ENCODE measurements at places on chromosomes 7 and 10. TPM values are rescaled to one million over a fixed set of nuclear protein-coding genes. Genes with fewer than 3 reads are reported as not detected.
A peak's percentile ranks its signal among the peaks of the same experiment; 100 is the strongest.

GRCh38 chr10:61021926-61022325 is 77.9 kb upstream of the RHOBTB1 start:
- DNase-seq, result no peak

DNA sequence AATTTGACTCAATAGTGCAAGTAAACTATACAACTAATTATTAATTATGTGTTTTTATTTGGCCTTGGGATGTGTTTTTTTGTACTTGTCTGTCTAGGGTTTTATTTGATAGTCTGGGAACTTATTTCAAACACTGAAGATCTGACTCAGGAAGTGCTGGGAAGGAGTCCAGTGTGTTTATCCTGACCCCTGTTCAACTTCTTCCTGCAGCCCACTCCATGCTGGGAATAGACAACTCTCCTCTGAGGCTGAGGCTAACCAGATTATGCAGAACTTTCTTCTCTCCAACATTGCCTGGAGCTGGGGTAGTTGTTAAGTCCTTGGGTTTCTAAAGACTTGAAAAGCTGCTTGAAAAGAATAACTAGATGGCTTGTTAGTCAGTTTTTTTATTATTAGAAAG is 6.9 kb downstream of the CISD1 start:
- DNase-seq, result peak; percentile 60

- peak; percentile 57 for DNase-seq
These were observed 18.7 kb upstream of the ITGA8 start for GRCh38 chr10:15738270-15738925.

DNA sequence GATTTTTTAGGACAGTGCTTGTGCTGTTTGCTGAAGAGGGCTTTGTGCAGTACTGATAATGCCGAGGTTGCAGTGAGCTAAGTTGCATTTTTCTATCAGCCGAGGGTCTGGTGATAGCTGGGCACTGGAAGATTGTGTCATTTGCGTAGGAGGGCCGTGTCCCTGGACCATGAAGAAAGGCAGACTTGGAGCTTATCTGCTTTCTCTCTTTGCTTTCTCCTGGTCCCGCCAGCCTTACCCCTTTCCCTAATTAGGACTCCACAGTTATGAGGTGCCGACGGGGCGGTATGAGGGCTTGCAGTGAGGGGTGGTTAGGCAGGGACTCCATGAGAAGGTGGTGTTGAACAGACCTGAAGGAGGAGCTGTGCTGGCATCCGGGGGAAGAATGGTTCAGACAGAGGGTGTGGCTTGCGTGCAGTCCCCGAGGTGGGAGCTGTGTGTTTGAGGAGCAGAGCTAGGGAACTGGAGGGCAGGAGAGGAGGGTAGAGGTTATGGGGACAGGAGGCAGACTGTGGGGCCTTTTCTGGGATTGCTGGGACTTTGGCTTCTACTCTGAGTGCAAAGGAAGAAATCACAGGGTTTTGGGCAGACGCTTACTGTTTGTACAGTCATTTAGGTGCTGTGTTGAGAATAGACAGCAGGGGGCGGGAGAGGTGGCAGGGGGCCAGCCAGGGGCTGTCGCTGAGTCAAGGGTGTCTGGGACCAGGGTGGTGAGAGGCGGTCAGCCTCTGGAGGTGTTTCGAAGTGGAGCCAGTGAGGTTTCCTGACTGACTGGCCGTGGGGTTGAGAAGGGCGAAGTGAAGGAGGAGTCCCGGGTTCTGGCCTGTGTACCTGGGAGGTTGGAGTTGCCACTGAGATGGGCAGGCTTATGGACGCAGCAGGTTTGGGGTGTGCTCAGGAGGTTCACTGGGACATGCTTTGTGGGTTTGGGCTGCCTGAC is 43.4 kb downstream of the PRF1 start:
- peak; percentile 57 for DNase-seq

DNA sequence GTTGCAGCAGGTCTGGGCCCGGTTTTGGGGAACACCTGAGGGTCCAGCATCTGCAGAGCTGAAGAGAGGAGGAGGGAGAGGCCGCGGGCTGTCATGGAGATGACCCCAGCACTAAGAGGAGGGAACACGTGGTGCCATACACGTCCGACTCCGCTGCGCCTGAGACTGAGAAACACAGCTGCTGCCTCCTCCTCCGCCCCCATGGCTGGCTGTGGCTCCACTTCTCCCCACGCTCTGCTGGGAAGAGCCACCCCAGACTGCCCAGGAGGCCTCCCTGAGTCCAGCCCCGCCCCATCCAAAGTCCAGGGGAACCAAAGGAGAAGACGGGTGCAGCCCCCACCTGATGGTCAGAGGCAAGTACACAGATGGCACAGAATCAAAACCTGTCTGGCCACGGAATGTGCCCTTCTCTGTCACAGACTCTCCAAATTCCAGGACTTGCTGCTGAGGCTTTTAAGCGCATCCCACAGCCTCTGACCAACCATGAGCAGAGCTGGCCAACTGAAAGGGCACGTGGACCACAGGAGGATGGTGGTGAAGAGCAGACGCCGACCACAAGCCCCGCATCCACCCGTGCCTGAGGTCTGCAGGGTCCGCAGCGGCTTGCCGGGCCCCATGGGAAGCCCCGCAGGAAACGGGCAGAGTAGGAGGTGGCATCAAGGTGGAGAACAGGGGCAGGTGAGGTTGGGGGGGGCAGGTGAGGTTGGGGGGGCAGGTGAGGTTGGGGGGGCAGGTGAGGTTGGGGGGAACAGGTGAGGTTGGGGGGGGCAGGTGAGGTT is 24.0 kb downstream of the STK32C start:
- peak; percentile 26 for DNase-seq

GRCh38 chr10:49056356-49056755 is 59.0 kb downstream of the VSTM4 start:
- peak; percentile 50 for DNase-seq

DNA sequence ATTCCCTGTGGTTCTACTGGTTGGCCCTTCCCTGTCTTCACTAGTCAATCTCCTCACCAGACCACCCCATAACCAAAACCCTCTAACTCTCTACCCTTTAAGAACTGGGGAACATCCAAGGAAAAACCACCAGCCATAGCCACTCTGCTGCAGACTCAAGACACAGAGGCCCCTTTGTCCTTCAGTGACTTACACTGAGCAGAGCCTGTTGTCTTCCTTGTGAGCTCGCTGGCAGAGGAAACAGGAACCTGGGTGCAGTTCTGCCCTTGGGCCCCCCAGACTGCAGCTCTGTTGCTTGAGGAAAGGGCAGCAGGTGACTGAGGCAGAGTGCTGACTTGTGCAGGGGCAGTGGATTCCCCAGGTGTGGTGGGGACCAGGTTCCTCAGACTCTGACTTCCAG is 30.6 kb downstream of the ZC3HAV1 start:
- no peak for DNase-seq

- peak; percentile 88 for DNase-seq
These were observed 15.3 kb downstream of the ECHDC3 start for GRCh38 chr10:11757454-11757820.

DNA sequence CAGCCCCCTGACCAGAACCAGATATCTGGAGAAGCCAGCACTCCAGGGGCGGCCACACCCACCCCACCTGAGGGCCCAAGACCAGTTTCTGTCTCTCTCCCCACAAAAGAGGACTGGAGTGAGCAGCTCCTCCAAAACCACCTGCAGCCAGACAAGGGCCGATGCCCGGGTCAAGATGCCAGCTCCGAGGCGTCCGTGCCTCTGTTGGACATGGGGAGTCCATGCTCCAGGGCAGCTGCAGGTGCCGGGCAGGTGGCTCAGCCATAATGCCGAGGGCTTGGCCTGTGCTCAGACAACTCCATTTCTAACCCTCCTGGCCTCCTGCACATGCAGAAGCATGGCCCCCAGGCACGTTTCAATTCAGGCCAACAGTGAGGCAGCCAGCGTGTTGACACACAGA is 234.6 kb downstream of the MAD1L1 start:
- DNase-seq, result no peak

- no peak for DNase-seq
These were observed 14.3 kb downstream of the PCBD1 start for GRCh38 chr10:70874061-70874460.

DNA sequence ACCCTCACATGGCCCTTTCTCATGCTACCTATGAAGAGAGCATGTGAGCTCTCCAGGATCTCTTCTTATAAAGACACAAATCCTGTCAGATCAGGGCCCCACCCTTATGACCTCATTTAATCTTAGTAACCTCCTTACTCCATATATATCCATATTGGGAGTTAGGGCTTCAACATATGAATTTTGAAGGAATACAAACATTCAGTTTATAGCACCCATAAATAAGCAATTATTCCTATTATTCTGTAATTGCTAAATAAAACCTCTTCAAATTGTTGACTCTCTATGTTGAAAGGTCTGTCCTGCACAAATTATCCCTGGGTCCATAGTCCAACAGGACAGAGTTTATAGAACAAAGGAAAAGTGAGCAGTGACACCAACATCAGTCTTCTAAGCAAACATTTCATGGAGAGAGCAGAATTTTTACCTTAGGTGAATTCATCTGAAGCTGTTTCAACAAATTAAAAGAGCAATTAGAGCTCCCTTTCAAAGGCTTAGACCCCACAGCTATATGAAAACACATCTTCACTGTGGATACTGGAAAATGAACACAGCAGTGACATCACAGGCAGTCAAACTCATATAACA is 12.2 kb downstream of the DOCK4 start:
- DNase-seq, result no peak

GRCh38 chr10:23522345-23522744 is 83.5 kb downstream of the OTUD1 start:
- DNase-seq, result peak; percentile 6

DNA sequence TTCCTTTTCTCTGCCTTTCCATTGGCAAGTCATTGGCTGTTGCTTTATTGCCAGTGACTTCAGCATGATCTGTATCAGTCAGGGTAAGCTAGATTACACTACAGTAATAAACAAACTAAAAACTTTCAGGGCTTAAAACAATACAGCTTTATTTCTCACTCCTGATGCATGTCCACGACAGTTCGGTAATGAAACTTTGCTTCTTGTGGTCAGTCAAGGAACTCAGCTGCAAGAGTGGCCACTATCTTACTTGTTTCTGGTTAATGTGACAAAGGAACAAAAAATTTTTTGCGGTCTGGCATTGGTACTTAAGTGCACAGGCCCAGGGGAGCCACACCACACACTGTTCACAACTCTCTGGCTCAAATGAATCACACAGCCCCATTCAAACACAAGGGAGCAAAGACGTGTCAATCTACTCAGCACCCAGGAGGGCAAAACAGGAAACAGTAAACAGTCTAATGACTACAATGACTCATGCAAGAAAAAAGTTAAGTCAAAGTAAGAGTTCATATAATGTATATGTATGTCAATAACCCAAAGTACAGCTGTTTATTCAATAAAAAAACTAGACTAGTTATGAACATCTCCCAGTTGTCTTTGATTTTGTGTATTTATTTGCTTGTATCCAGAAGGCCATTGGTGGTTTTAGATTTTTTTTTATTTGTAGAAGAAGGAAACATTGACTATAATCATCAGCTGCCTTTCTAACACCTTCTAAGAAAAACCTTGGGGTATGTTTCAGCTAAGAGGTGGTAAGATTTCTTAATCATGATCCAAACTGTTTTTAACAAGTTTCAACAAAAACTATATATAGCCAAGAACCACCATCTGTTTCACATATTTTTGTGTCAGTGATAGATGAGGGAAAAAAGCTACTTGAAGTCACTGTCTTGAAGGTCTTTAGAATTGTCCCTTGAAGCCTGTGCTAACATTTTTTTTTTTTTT is 134.4 kb upstream of the FAM3C start:
- peak; percentile 95 for DNase-seq

GRCh38 chr10:11345224-11346054 is 266.0 kb downstream of the USP6NL start:
- DNase-seq, result peak; percentile 21

DNA sequence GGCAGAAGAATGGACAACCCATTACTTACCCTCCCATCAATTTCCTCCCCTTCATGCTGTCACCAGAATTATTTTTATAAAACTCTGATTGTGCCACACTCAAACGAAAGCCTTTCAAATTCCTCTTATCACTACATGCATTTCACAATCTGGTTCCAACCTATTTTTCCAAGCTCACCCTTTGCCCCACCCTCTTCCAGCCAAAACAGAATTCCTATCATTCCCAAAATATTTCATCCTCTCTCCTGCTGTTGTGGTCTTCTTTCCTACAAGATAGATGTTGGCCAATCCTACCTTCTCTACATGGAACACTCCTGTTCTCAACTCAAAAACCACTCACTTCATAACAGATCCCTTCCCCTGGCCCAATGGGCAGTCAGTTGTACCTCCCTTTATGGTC is 111.5 kb downstream of the ELAPOR2 start:
- DNase-seq, result no peak

DNA sequence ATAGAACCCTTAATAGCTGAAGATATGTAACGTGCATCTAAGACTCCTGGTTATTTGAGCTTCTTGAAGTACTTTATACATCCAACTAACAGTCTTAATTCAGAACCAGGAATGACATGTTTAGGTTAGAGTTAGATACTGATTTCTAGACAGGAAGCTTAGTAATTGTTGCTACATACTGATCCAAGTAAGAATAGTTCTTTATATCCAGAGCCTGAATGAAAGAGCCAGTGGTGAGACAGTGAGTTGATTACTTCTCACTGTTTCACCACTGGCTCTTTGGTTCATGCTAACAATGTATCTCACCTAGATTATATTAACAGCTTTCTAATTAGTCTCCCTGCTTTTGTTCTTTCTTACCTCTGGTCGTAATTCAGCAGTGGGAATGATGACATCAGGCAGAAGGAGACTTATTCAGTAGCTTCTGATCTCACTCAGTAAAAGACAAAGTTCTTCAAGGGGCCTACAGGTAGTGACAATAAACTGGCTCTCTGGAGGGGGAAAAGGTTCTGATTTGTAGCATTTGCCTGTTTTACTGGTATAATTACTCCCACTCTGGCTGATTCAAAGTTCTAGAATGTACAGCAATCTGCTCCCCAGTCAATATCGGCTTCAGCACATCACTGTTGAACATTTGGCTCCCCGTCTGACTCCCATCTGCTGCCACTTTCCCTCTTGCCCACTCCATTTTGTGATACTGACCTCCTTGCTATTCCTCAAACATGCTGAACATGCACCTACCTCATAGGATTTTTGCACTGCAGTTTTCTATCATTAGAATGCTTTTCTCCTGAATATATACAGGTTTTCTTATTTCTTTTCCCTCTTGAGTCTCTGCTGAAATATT is 29.1 kb downstream of the MCU start:
- DNase-seq, result peak; percentile 32

TMEM196 gene
- total RNA-seq, result not detected

CASTOR2 gene
- total RNA-seq, result 8.4 TPM

ASB15 gene
- not detected for total RNA-seq

RBP4 gene
- total RNA-seq, result 1.1 TPM

PMS2 gene
- 12.8 TPM for total RNA-seq

TMEM229A gene
- not detected for total RNA-seq

RASA4 gene
- total RNA-seq, result 8.9 TPM

TRPV5 gene
- total RNA-seq, result not detected

AKR1C8 gene
- total RNA-seq, result not detected

Data from GM23248 (cell line).